ENCODE measurements at places on chromosomes 11 and 22.
A peak's percentile ranks its signal among the peaks of the same experiment; 100 is the strongest.

DNA sequence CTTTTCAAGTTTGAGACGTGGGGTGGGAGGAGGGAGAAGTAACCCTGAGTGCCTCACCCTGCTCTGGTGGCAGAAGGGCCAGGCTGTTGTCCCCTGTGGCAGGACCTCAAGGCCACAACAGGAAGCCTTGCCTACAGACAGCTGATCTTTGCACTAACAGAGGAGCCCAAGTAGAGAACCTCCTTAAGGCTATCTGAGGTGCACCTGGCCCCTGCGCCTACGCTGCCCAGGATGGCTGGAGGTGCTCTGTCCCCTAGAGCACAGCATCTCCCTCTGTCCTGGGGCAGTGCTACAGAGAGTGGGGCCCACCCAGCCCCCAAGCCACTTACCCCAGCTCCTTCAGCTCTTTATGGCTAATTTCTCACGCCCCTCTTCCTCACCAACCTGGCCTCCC lies 27.0 kb downstream of the MYO7A start:
- DNase-seq, result no peak

- DNase-seq, result no peak
These were observed 3.8 kb upstream of the CYP2D6 start for GRCh38 chr22:42134100-42135020.

DNA sequence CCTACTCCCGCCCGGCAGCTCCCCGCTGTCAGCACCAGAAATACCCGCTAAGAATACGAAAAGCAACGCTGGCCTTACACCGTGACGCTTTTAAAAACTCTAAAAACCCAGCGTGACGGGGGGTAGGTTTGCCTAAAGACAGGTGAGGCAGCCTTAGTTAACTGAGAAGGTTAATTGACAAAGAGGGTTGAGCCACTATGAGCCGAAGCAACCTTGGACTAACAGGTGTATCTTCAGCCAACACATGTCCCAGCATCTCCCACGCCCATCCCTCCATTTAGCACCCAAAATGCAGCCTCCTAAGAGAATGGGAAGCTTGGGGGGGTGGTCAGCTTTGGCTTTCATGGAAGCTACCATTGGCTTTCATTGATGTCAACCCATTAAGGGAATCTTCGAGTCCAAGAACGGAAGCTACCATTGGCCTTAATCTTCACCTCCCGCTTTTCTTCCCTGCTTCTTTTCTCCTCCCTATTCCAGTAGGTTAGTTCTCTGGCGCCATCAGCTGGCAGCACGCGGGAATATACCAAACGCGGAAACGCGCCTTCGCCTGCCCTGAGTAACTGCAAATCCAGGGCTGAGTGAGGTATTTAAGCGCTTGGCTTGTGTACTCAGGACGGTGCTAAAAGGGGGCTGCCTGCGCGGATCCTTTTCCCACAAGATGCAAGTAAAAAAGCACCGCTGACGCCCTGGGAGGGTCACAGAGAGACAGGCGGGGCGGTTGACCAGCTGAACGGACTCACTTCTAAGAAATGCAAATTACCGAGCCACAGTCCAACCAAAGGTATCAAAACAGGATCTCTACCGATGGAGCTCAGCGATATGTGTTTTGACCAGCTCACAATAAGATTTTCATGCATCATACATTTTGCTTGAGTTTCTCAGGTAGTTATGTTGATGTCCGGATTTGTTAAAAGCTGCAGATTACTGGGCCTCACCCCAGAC lies 38.5 kb upstream of the GLYATL1 start:
- no peak for DNase-seq

DNA sequence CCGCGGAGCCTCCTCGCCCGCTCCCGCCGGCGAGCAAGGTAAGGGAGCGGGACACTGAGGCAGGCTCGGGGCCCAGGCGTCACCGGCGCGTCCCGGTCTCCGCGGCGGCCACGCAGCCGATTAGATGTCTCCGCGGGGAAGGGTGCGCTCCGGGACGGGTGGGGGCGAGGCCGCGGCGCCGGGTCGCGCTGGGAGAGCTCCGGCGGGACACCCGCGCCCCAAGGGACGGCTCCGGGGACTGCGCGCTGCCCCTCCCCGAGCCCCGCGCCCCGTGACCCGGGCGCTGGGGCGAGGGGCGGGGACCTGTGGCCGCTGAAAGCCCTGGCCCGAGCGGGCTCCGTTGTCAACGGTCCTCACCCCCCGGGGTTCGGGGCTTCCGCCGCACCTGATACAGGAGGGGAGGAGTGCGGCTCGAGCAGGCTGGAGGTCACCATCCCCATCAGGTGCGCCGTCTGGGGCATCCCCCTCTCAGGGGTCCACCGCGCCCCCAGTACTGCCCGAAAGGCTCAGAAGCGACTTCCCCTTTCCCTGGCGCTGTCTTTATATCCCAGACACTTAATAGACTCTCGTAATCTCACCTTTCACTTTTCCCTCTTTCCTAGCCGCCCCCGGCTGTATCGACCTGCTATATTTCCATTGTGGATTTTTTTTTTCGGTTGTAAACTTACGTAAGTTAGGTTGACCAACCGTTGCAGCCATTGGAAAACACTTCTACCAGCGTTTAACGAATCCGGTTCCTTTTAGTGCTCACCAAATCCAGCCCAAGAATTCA lies 573 bp downstream of the PPFIA1 start:
- peak; percentile 41 for DNase-seq

DNA sequence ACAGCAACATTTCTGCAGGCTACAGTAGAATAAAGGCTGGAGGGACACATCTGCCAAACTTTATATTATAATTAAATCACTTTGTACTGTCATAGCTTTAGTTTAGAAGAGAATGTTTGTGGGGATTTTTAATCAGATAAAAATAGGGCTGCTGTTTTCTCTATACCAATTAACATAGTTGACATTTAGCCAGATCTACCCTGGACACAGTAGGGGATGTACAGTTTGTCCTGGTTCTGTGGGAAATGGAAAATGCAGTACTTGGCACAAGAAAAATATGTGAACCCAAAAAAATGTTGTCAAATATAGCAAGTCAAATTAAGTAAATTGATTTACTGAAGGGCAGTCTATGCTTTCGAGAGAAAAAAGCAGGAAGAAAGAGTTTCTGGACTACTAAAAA lies 20.8 kb upstream of the PICALM start:
- DNase-seq, result no peak

DNA sequence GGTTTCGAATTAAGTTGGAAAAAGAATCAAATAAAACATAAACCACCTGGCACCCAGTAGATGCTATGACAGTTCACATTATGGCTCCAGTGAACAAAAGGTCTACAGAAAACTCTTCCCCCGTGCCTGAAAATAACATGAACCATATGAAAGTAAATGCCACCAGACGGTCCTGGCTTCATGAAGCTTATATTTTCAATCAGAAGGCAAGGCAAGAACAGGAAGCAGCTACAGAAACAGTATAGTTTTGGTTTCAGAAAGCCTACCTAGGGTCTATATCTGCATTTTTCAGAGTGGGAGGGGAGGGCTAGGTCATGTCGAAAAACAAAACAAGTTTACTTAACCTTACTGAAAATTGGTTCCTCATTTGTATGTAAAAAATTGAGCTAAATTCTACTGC lies 9.8 kb downstream of the RAB30 start:
- DNase-seq, result peak; percentile 34

GRCh38 chr22:43851058-43851978 lies 11.0 kb downstream of the SULT4A1 start:
- DNase-seq, result no peak

- DNase-seq, result no peak
These were observed 43.8 kb downstream of the CEP164 start for GRCh38 chr11:117371453-117371852.

GRCh38 chr11:72235351-72236057 lies 8.5 kb downstream of the PHOX2A start:
- DNase-seq, result no peak

GRCh38 chr22:27820896-27821866 lies 19.6 kb upstream of the MN1 start:
- DNase-seq, result no peak

- DNase-seq, result no peak
These were observed 17.3 kb downstream of the TRMU start for GRCh38 chr22:46352691-46353386.

- DNase-seq, result no peak
These were observed 16.2 kb downstream of the PAAF1 start for GRCh38 chr11:73893041-73893440.

All from GM12892 (cell line).